Activated CD8-positive, alpha-beta memory T cell treated with anti-CD3 and anti-CD28 coated beads, Interleukin-2, amount 10 ng/mL, durations not matched to agents 7 days and 5 days (primary cell): ENCODE measurements at places on chromosomes 2 and 18.

- DNase-seq, result no peak
These were observed 35.8 kb downstream of the RBKS start for GRCh38 chr2:27854229-27854862.

- peak; percentile 52 for DNase-seq
These were observed 1.5 kb upstream of the FLACC1 start for GRCh38 chr2:201358684-201359083.

DNA sequence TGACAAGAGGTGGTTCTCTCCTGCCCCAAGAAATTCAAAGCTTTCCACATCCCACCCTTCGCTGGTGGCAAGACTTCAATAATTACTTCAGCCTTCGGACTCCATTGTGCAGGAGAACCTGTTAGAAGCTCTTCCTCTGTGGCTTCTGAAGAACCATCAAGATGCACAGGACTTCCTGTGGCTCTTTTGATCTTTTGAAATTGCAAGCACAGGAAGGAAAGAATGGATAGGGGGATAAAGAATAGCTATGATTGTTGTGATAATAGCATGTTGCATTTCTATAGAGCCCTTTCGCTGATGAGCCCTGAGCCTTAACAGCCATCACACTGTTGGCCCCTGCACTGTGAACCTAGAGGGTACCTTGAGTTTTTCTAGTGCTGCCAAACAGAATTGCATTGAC is 7.4 kb downstream of the EPAS1 start:
- no peak for DNase-seq

DNA sequence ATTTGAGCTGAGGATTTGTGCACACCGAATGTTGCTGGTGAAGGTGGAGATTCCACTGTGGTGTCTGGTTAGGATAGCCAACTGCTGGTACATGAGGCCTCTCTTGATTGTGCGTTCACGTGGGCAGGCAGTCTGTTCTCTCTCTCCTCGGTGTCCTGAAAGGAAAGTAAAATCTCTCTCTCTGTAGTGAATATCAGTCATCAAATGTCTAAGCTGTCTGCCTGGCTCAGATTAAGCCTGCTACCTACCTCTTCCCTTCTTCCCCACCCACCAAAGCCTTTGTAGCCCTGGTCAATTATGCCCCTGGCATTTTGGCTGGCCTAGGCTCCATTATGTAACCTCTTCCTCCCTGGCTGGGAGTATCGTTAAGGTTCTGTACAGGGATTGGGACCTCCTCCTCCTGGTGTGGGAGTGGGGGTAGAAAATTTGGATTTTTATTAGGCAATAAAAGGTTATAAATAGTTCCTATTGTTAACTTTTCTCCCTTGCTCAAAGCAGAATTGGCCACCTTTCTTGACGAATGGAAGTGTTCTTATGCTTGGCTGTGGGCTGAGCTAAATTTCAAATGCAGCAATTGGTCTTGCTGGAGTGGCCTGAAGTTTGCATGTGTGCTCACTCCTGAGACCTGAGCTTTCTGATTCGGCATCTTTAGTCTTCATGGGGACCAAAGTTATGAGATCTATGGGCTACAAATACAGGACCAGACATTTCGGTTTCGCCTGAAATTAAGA is 148.8 kb downstream of the WDSUB1 start:
- no peak for DNase-seq

DNA sequence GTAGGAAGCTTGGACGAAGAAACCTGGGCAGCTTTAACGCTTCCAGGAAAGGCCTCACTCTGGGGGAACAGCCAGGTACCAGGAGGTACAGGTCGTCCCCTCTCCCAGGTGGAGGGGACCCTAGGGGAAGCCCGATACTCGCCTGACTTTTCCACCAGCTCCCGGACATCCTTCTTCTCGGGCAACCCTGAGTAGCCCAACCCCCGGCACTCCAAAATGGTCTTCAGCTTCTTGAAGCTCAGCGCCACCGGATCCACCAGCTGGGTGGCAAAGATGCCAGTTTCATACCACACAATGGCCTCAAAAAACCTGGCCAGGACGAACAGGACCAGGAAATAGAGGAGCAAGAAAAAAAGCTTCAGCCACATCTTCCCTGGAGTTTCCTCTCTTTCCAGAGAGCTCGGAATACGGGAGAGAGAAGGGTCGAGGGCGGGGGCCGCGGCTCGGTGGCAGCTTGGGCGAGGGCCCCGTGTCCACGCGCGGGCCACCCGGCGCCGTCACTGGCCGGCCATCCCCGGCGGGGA is 1.1 kb downstream of the RNF103 start:
- peak; percentile 53 for DNase-seq
